ENCODE measurements at places on chromosomes 13 and 19.

GRCh38 chr19:45952686-45953505 lies 20.8 kb downstream of the NOVA2 start:
- H3K4me1 ChIP-seq: peaks cover 5% of the 10 kb centered on the region
- H3K27me3 ChIP-seq: no peaks in the 10 kb centered on the region
- no peak overlapping the region for H3K4me3 ChIP-seq
- no peak overlapping the region for H3K27ac ChIP-seq
- DNase-seq: no peak

DNA sequence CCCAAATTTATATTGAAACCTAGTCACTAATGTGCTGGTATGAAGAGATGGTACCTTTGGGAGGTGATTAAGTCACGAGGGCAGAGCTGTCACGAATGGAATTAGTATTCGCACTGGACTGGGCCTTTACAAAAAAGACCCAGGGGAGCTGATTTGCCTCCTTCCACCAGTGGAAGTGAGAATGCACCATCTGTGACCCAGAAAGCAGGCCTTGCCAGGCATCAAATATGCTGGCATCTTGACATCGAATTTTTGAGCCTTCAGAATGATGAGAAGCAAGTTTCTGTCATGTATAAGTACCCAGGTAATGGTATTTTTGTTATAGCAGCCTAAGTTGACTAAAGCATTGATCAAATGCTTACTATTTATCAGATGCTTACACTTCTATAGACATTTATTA lies 373.6 kb downstream of the FGF14 start:
- no peak overlapping the region for H3K27ac ChIP-seq
- H3K4me1 ChIP-seq: peaks cover 6% of the 10 kb centered on the region
- H3K36me3 ChIP-seq: no peaks in the 10 kb centered on the region
- no peak for DNase-seq

DNA sequence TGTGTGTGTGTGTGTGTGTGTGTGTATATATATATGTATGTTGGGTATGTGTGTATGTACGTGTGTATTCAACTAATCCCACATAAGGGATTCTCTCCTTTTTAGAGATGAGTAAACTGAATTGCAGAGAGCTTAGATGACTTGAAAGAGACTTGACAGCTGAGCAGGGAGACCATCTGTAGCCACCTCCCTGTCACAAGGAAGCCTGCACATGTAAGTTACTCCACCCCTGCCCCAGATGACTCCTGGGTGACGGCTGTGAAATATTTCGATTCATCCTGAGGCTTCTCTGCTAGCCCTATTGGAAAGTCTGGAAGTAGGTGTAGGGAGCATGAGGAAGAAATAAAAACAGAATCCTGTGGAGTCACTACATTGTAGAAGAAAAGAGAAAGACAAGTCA lies 480.4 kb downstream of the FOXO1 start:
- no peaks in the 10 kb centered on the region for H3K27me3 ChIP-seq
- H3K4me3 ChIP-seq: no peak overlapping the region
- H3K4me1 ChIP-seq: peaks cover 32% of the 10 kb centered on the region
- no peaks in the 10 kb centered on the region for H3K36me3 ChIP-seq

DNA sequence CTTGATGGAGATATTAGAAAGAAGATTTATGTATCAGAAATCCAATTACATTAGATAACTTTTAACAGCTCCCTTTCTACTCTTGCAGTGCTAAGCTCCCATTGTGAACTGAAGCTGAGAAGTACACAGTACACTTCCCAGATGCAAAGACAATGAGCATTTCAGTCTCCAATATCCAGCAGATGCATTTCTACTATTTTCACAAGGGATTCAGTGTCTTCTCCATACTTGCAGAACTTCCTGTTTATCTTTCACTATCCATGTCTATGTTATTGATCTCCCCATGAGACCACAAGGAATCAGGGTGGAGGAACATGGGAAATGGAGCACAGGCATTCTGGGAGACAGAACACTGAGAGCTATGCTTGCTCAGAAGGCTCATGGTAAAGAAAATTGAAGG lies 207.5 kb downstream of the ENOX1 start:
- no peaks in the 10 kb centered on the region for H3K27me3 ChIP-seq
- H3K36me3 ChIP-seq: no peaks in the 10 kb centered on the region
- no peak overlapping the region for H3K27ac ChIP-seq
- no peak overlapping the region for H3K4me3 ChIP-seq
- H3K4me1 ChIP-seq: no peaks in the 10 kb centered on the region

GRCh38 chr13:40200273-40200978 lies 466.0 kb downstream of the FOXO1 start:
- no peak overlapping the region for H3K4me3 ChIP-seq
- no peaks in the 10 kb centered on the region for H3K4me1 ChIP-seq
- DNase-seq: no peak
- H3K27me3 ChIP-seq: no peaks in the 10 kb centered on the region

All from tibial artery (tissue), 4 donors.